Lower lobe of right lung (tissue), 2 donors: ENCODE measurements at places on chromosomes 3 and 15. TPM values are rescaled to one million over a fixed set of nuclear protein-coding genes. Genes with fewer than 3 reads are reported as not detected.

DNA sequence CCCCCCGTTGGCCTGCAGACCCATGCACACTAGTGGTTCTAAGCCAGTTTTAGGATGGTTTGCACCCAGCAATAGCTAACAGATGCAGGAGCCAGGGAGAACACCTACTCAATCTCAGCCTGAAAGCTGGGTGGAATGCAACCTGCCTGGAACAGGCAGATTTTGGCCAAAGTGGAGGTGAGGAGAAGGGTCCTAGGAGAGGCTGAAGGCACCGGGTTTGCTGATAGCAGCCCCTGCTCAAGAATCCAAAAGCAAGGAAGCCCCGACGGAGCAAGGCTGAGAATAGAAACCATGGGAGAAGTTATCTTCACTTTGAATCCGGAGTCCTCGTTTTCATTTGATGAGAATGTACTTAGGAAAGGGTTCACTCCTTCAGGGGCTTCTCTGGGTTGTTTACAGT, 9.9 kb downstream of the RRP9 start:
- no peak overlapping the region for H3K4me3 ChIP-seq
- no peaks in the 10 kb centered on the region for H3K4me1 ChIP-seq
- peaks cover 44% of the 10 kb centered on the region for H3K36me3 ChIP-seq
- DNase-seq, result no peak
- no peak overlapping the region for H3K27ac ChIP-seq
- no peaks in the 10 kb centered on the region for H3K27me3 ChIP-seq

AHSG gene
- not detected for total RNA-seq

GRCh38 chr3:169623971-169624370, 39.5 kb downstream of the MECOM start:
- H3K27me3 ChIP-seq, result no peaks in the 10 kb centered on the region
- H3K36me3 ChIP-seq, result no peaks in the 10 kb centered on the region
- no peak overlapping the region for H3K4me3 ChIP-seq
- no peak overlapping the region for H3K27ac ChIP-seq
- DNase-seq, result no peak

GPR156 gene
- 0.32 TPM for total RNA-seq

DNA sequence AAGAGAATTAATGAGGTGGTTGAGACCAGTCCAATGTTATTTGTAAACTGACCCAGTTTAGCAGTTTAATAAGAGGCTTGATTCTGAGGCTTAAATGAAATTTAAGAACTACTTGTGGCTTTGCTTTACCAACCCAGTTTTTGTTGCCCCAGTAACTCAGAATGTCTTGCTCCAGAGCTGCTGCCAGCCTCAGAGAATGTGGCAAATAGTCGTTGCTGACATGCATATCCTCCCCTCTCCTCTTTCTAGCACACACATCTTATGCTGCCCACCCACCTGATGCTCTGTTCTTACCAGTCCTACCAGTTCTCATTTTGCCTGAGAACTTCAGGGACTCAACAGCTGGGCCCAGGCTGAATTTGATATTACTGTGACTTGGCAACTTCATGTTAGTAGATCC, 92.4 kb upstream of the TSC22D2 start:
- peaks cover 3% of the 10 kb centered on the region for H3K4me1 ChIP-seq
- H3K4me3 ChIP-seq, result no peak overlapping the region
- no peaks in the 10 kb centered on the region for H3K36me3 ChIP-seq
- no peak for DNase-seq
- no peak overlapping the region for H3K27ac ChIP-seq

GRCh38 chr3:16024548-16024947, 149.9 kb upstream of the GALNT15 start:
- H3K27ac ChIP-seq, result no peak overlapping the region
- H3K4me1 ChIP-seq, result no peaks in the 10 kb centered on the region
- H3K27me3 ChIP-seq, result no peaks in the 10 kb centered on the region
- H3K4me3 ChIP-seq, result no peak overlapping the region
- no peak for DNase-seq
- H3K36me3 ChIP-seq, result no peaks in the 10 kb centered on the region

LRRK1 gene
- 24.3 TPM for total RNA-seq

DNA sequence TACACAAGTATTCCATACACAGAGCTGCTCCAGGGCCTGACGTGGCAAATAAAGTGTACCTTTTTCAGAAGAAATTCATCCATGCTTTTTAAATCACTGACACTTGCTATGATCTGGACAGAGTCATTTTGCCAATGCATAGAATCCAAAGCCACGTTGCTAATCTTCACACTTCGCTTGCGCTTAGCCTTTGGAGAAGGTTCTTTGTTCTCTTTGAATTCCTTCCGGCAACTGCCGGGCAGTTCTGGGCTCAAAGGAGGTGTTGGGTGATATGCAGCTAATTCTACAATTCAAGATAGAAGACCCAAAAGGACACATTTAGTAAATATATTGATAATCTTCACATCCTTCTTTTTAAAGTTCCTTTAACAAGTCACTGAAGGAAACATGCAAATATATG, 69.9 kb downstream of the NR2E3 start:
- peaks cover 82% of the 10 kb centered on the region for H3K36me3 ChIP-seq
- H3K4me3 ChIP-seq, result no peak overlapping the region
- no peaks in the 10 kb centered on the region for H3K27me3 ChIP-seq

- H3K27me3 ChIP-seq, result no peaks in the 10 kb centered on the region
- peak overlapping the region; percentile 57 for H3K27ac ChIP-seq
- no peak overlapping the region for H3K4me3 ChIP-seq
These were observed 50.1 kb downstream of the LYSMD4 start for GRCh38 chr15:99683000-99683670.

- no peak overlapping the region for H3K27ac ChIP-seq
- peaks cover 10% of the 10 kb centered on the region for H3K36me3 ChIP-seq
- H3K27me3 ChIP-seq, result no peaks in the 10 kb centered on the region
- H3K4me1 ChIP-seq, result no peaks in the 10 kb centered on the region
- H3K4me3 ChIP-seq, result no peak overlapping the region
These were observed 86.9 kb downstream of the C3orf80 start for GRCh38 chr3:160312014-160312624.
